ENCODE measurements at places on chromosomes 1 and 21. TPM values are rescaled to one million over a fixed set of nuclear protein-coding genes. Genes with fewer than 3 reads are reported as not detected.

The TMED5 gene
- 27.1 TPM for total RNA-seq

GRCh38 chr1:216804111-216804510, 80.9 kb upstream of the ESRRG start:
- no peak overlapping the region for H3K27ac ChIP-seq
- H3K27me3 ChIP-seq = no peaks in the 10 kb centered on the region
- no peak overlapping the region for H3K4me3 ChIP-seq
- no peaks in the 10 kb centered on the region for H3K4me1 ChIP-seq
- H3K36me3 ChIP-seq = no peaks in the 10 kb centered on the region
- no peak for DNase-seq

DNA sequence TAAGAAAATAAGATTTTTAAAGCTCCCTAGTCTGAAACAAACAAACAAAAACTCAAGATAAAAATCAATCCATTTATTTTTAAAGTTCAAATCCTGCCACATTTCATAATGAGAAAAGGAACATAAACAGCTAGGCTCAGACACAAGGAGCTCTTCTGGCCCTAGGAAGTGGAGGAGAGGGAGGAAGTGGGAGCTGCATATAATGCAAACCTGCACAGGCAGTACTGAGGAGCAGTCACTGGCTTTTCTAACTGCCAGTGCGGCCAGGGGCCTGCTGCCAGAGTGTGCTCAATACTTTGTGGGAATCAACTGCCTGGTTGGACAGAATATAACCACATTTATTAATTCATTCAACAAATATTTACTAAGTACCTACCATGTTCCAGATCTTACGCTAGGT, 139.8 kb upstream of the SPATA6 start:
- no peak for DNase-seq
- no peaks in the 10 kb centered on the region for H3K36me3 ChIP-seq
- H3K27ac ChIP-seq = no peak overlapping the region

DNA sequence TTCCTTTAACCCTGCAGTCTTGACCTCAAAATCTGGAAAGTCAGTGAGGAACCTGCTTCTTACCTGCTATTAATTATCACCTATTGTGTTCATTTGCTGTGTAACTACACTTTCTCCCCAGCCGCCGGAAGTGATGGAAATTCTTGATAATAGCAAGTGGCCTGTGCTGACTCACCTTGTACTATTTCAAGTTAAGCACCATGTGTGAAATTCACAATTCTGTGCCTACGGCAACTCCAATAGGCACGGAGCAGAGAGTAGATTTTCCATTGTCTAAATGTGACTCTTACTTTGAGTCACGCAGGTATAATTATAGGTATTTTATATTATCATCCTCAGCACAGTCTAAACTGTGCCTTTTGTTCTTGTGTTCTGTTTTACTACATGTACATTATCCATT, 466.8 kb downstream of the KIF26B start:
- H3K27me3 ChIP-seq = peaks cover 11% of the 10 kb centered on the region
- DNase-seq = no peak
- no peak overlapping the region for H3K4me3 ChIP-seq
- H3K36me3 ChIP-seq = no peaks in the 10 kb centered on the region

- peaks cover 31% of the 10 kb centered on the region for H3K36me3 ChIP-seq
- H3K4me1 ChIP-seq = peaks cover 23% of the 10 kb centered on the region
- peak; percentile 83 for DNase-seq
- no peaks in the 10 kb centered on the region for H3K27me3 ChIP-seq
Observed at GRCh38 chr1:43452789-43453441, 816 bp downstream of the HYI start.
